ENCODE measurements at places on chromosomes 7 and 10.

- no peak for DNase-seq
Observed at GRCh38 chr10:118234683-118235082, 107.4 kb downstream of the FAM204A start.

DNA sequence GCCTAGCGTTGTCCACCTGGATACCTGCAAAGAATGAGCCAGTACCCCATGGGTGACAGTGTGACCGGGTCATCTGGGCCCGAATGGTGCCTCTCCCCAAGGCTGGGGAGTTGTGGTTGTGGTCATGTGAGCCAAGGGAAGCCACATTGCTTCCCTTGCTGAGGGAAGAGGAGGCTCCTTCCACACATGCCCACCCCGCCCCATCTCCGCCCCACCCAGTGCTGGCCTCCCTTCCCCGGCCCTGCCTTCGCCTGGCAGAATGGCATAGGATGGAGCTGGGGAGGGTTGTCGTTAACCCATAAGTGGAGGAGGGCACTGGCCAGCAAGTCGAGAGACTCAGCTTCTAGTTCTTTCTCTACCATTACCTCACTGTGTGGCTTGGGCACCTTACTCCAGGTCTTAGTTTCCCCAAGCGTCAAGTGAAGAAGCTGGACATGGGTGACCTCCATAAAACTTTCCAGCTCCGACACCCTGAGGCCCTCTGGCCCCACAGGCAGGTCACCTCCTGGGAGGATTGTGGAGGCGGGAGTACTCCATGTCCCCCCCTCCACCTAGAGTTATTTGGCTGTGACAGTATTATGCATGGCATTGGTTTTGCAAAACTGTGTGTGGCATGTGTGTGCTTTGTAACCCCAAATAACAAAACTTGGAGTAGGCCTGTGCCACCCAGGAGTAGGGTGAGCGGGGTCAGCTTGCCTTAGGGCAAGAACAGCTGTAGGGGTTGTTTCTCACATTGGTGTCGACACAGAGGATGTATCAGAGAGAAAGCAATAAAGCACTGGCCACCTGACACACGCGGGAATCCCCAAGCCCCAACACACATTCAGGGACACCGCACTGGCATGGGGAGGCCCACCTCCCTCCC lies 90.5 kb upstream of the MACROH2A2 start:
- no peak for DNase-seq

DNA sequence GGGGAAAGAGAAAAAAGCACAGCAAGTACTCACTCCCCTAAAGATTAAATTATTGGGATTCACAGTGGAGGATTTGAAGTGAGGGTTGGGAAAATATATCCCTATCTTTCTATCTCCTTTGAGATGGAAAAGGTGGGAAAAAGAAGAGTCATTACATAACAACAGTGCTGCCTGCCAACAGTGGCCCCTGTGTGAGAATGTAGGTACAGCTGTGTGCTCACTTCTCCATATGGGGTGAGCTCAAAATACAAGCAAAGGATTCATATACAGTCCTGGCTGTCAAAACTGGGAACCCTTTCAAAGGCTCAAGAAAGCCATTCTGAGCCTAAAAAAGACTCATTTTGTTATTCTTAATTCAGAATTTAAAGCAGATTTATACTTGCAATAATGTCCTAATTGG lies 458.5 kb downstream of the GPAM start:
- DNase-seq = no peak

- no peak for DNase-seq
Observed at GRCh38 chr10:48604991-48605508, at the start of gene ARHGAP22. Gene ARHGAP22 (minus strand): TSS chr10:48605073. CDS start chr10:48604796, 277 bp downstream.

DNA sequence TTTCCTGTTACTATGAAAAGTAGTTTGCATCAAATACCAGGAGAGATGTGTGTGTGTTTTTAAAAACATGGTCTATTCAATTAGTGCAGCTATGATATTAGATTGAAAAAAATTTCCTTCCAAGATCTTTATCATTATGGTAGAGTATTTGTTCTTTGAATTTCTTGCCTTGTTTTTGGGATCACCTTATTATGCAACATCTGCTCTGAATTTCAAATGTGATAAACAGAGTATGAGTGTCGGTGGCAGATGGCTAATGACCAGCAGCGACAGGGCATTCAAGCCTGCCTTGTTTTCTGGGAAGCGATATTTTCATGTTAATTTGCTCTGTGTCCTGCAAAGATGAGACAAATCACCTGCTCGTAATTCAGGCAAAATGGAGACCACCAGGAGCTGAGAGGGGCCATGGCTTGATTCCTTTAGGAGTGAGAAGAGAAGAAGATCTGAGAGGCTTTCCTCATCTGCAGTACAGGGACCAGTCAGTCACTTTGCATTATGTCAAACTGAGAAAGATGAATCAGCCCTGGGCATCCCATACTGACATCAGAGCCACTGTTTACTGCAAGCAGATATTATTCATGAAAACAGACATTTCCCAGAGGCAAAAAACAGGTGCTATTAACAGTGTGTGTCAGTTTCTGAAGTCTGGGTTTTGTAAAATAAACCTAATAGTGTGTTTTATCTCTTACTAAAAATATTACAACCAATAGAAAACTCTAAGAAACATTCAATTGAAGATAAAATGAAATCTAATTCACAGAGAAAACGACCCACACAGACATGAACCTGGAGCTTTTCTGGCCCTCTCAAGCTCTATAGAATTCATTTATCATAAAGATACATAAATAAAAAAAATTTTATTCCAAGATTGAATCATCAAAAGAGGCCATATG lies 67.6 kb downstream of the CDK6 start:
- DNase-seq = no peak

DNA sequence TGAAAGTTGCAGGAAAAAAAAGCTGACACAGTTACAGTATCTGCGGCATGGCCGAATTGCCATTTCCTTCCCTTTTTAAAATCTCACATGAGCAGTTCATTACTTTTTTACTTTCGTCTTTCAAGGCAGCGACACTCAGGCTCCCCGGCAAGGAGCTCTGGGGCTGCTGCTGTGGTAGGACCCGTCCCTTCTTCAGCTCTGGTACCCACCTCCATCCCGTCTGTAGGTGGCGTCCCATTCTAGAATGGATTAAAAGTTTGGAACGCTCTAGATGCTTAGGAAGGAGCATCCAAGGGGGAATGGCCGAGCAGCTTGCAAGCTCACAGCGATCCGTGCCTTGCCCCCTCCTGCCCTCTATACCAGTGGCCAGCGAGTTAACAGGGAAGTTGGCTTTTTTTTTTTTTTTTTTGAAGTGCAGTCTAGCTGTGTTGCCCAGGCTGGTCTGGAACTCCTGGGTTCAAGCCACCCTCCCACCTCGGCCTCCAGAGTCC lies 22.8 kb upstream of the TTYH3 start:
- DNase-seq = peak; percentile 90
